ENCODE measurements at places on chromosomes 5 and 9.

DNA sequence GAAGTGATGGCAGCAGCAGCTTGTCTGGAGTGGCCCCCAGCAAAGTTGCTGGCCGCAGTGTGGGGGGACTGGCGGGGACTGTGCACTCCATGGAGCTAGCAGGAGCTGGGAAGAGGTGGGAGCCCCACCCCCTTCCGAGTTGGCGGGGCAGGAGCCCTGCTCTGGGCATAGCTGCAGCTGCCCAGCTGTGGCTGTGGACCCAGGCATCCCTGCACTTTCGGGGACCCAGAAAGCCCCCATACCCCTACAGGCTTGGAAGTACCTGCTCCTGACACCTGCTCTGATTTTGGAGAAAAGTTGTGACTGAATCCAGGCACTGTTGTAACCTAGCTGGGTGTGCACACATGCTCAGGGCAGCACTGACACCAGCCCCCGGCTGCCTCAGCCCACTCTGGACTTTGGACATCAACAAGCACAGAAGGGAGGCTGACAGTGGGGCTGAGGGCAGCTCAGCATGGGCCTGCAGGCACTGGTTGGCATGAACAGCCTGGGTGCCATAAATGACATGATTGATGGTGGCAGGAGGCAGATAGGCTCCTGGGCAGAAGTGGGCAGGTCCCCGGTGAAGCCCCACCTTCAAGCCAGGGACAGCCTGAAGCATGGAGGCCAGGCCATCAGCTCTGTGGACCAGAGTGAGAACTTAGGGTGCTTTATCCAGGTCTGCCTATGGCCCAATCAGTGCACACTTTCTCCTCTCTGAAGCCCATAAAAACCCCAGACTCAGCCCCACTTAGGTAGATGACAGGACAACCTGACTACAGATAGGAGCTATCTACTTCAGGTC, 12.6 kb downstream of the LMBRD2 start:
- DNase-seq: no peak

DNA sequence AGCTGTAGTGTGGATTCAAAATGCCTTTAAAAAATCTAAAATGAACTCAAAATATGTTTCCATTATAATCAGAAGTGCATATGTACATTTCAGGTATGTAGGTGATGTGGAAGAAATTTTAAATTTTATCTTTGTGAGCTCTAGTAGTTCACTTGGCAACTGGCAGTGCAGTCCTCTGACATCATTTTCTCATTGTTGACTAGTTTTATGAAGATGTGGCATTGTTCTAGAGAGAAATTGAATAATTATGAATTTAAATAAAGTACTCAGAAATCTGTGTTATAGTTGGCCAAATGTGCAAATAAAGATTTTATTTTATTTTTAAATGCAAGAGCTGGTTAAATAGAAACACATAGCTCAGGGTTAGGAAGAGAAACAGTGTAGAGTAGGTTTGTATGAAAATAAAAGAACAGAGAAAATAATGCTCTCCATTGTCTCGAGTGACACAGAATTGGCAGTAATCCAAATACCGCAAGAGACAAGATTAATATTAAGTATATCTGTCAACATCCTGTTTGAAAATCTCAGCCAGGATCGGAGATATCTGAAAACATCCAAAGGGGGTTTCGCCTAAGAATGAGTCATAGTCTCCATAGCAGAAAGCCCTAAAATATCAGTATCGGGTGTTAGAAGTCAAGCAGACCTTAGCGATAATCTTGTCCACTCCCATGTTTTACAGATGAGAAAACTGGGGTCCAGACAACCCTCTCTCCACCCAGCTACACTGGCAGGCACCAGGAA, 189.4 kb downstream of the CCDC192 start:
- peak; percentile 28 for DNase-seq

GRCh38 chr9:126690431-126691051, 76.8 kb downstream of the LMX1B start:
- DNase-seq: peak; percentile 37

- DNase-seq: no peak
Observed at GRCh38 chr9:134590240-134591081, 51.1 kb upstream of the COL5A1 start.

- DNase-seq: peak; percentile 0
Observed at GRCh38 chr9:11973011-11973410, 720.2 kb upstream of the TYRP1 start.

DNA sequence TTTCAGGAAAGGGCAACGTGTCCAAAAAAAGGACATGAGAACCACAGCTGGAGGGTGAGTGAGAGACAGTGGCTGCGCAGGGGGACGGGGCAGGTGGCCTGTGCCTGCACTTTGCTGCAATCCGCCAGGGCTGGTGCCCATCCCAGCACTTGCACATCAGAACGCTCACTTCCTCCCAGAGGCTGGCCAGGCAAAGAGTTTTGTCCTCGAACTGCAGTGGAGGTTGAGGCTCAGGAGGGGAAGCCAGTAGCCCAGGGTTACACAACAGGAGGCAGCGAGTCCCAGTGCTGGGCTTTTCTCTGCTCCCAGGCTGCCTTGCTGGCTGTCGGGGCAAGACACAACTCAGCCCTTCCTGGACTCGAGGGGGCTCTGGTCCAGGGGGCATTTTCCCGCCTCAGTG, 33.1 kb downstream of the CRB2 start:
- DNase-seq: no peak

- DNase-seq: no peak
Observed at GRCh38 chr5:87051502-87052113, 216.1 kb upstream of the RASA1 start.

DNA sequence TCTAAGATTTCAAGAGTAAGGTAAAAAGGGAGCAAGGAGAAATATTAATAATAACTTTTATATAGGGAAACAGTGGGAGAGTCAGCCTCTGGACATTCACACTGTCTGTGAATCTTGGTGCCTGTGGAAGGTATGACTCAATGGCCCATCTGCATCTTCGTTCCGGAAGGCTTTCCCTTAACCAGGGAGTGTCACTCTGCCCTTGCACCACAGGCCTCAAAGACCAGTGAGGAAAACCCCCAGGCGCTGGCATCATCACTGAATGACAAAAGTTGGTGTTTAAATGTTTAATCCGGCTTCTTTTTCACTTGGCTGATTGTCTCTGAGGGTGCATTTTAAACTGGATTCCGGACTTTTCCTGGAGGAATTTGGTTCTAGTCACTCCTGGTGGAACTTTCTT, 522.4 kb upstream of the TLE4 start:
- no peak for DNase-seq

- no peak for DNase-seq
Observed at GRCh38 chr5:133602835-133603380, 9.4 kb downstream of the FSTL4 start.

- no peak for DNase-seq
Observed at GRCh38 chr5:39083968-39084367, 9.8 kb upstream of the RICTOR start.

DNA sequence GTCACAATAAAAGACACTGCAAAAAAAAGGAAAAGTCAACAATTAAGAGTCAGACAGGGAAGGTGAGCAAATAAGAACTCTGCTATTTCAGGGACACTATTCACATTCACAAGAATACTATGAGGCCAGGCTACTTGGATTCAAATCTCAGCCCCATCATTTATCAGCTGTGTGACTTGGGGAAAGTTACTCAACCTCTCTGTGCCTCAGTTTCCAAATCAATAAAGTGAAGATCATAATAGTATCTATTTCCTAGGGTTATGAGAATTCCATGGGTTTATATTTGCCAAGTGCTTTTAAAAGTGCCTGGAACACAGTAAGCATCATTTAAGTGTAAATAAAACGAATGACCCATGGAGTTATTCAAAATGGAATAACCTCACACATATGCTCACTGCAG, 56.4 kb downstream of the ALDH7A1 start:
- DNase-seq: no peak

DNA sequence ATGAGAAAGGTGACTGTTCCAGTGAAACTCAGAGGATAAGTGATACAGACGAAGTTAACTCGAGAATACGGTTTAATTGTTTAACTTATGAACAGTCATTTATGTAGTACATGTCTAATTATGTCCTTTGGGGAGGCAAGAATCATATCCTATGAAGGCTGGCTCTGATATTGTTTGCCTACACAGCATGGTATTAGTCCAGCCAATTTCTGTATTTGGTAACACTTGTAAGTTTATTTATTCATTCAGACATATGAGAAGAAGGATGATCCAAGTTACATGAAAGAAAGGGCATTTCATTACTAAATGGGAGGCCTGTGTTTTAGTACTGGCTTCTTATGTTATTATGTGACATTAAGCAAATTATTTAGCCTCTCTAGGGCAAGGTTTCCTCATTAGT, 199.7 kb downstream of the NNT start:
- peak; percentile 2 for DNase-seq

GRCh38 chr5:139474890-139475791, 4.3 kb downstream of the SMIM33 start:
- DNase-seq: peak; percentile 56

DNA sequence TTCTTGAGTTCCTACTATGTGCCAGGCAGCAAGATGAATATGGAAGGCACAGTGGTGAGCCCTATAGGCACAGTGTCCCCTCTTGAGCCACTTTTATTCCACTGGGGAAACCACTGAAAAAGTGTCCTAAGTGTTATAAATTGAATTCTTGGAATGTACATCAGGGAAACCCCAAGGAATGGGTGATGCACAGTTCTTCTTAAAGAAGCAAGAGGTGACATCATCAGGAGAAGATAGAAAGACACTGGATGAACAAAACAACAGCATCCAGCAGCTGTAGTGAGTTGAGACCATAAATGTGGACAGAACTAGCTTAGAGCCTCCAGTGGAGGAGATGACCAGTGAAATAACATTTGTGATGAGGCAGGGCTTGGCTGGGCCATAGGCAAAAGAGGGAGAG, 199.2 kb upstream of the ANKRD55 start:
- DNase-seq: peak; percentile 25

DNA sequence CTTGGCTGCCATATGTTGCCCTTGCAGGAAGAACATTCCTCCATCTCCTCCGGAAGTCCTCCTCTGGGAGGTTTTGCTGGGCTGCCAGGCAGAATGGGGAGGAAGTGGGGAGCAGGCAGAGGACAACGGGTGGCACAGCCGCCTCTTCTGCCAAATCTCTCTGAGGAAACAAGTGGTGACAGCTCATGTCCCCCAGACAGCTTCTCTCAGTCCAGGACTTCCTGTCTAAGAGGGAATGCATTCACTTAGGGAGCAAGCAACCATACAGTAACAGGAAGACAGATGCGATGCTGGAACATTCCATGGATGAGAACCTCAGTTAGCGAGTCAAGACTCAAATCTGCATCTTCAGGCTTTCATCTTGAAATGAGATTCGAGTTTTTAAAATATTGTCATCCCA, 701.0 kb downstream of the SEMA5A start:
- peak; percentile 34 for DNase-seq

DNA sequence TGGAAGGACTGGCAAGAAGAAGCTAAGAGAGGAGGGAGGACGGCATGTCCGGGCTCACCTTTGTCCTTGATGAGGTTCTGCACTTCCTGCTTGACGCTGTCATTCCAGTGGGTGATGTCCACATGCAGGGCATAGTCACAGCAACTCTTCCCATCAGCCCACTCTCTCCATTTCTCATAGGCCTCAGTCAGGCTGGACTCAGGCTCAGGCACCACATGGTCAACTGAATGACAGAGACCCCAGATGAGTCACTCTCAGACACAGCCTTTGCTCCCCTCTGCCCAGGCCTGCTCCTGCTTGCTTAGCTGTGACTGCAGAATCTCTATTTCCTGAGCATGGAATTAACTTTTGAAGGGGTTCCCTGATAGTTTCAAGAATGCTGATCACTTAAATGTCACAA, 94.2 kb downstream of the DPYSL3 start:
- DNase-seq: no peak

GRCh38 chr5:9498541-9499497, 47.1 kb downstream of the SEMA5A start:
- peak; percentile 43 for DNase-seq
